ENCODE measurements at places on chromosomes 2 and 18.

GRCh38 chr2:65320946-65321345, 93.3 kb downstream of the ACTR2 start:
- no peak for DNase-seq

DNA sequence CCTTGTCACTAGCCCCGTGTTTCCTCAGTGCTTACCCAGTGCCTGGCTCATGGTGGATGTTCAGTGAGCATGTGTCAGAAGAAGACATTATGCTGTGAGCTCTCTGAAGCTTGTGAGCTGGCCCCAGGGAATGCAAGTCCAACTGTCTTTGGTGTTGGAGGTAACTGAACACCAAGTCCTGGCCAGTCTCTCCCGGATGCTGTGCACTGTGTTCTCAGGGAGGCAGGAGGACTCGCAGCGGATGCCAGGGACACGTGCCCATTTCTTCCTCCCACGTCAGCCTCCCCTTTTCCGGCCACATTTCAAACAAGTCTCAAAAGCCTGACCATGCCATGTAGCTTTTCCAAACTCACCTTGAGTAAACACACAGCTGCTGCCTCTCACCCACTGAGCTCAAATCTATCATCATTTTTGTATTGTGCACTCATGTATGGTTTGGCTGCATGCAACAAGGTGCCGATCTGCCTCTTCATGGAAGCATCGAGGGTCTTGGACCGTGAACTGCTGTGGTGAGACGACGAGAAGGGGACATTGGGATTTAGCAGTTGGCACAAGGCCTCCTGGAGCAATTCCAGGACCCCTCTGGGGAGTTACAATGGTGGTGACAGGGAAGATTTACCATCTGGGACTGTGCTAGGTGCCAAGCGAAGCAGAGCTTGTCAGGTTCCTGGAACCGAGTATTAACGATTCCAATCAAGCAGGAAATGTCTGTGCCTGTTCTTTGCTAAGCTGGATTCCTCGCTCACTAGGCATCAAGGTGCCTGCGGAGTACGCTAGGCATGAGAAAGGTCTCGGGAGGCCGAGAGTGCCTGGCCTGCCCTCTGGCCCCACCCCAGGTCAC, 44.4 kb upstream of the MGAT4A start:
- no peak for DNase-seq

- no peak for DNase-seq
These were observed 28.3 kb upstream of the MRO start for GRCh38 chr18:50848061-50848551.

GRCh38 chr18:49784427-49785185, 28.7 kb downstream of the ACAA2 start:
- DNase-seq = no peak

GRCh38 chr18:36448384-36449290, 151.1 kb downstream of the FHOD3 start:
- no peak for DNase-seq

- peak; percentile 30 for DNase-seq
These were observed 370.0 kb downstream of the SLC4A3 start for GRCh38 chr2:219997341-219997851.

DNA sequence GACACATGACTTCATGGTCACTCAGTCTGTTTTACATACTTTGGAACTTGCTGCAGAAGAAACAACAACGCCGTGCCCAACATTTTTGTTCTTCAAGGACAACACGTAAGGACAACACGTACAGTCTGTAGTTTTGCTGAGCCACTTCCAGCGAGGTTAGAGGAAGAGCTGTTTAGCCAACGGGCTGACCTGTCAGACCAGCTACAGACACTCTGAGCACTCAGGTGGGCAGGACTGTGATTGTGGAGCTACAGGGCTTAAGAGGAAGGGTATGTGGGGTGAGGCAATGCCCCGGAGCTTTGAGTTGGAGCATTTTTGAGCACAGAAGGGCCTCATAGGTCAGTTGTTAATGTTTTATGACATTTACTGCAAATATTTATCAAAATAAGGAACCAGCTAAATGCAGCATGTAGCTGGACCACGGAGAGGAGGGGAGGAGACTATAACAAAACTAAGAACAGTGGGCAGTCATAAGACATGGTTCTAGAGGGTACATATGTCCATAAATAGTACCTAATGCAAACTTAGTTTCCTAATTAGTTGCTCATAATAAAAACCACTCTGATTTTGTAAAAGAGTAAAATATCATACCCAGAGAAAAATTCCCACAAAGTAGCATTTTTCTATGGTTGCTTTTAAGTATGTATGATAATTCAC, 26.3 kb upstream of the NPC1 start:
- no peak for DNase-seq

DNA sequence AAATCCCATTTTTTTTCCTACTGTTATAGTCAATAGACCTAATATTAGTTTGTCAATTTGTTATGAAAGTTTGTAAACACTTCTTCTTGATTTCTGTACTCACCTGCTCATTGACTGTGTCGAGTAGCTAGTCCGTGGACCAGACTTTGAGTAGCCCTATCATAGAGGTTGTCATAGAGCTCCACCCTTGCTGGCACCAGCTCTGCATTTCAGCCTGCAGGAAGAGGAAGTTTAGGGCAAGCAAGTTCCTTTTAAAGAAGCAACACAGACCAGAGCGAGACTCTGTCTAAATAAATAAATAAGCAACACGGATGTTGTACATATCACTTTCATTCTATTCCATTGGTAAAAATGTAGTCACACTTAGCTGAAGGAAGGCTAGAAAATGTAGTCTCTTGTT, 74.0 kb downstream of the MCFD2 start:
- DNase-seq = no peak

- DNase-seq = no peak
These were observed 47.5 kb downstream of the EML4 start for GRCh38 chr2:42216694-42217093.

GRCh38 chr2:85164145-85164569, 31.0 kb downstream of the TCF7L1 start:
- DNase-seq = no peak

- DNase-seq = no peak
These were observed 234.5 kb downstream of the VAPA start for GRCh38 chr18:10148189-10148929.

Data from NCI-H1930 (cell line).